CD8-positive, alpha-beta memory T cell (primary cell): ENCODE measurements at places on chromosomes 16 and 17. TPM values are rescaled to one million over a fixed set of nuclear protein-coding genes. Genes with fewer than 3 reads are reported as not detected.

DNA sequence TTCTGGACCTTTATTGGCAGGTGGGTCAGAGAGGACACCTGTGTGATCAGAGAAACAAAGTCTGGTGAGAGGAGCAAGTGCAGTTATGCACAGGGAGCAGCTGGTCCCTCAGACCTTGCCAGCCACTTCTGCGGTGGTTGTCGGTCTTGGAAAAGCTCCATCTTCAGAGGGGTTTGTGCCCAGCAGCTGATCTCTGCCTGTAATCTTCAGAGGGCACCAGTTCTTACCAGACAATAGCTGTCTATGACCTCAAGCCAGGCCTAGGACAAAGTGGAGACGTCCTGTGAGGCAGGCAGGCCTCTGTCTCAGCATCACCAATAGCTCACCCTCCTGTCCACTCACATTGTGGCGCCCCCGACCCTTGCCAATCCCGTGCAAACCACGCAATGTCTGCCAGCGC is 66.5 kb upstream of the TBX2 start:
- no peak for DNase-seq

GRCh38 chr16:683396-684070 is 601 bp downstream of the JMJD8 start:
- no peak for DNase-seq

DNA sequence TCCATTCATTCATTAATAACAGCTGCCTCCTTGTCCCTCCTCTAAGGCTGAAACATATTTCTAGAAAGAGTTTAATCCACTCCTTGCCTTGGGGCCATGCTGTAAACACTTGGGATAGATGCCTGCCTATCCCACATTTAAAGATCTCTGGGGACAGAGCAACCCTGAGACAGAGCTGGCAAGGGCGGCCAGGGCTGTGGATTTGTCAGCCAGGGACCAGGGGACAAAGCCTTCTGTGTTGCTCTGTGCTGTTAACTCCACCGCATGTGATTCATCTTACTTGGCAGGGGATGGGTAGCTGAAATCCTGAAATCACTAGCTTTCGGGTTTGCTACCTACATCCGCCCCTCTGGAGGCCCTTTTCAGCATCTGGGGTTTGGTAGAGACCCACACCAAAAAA is 392.9 kb downstream of the SLC39A11 start:
- no peak for DNase-seq

GRCh38 chr17:6675201-6675825 is 23.8 kb downstream of the C17orf100 start:
- no peak for DNase-seq

Gene VASN
- 0.31 TPM for total RNA-seq

Gene NPIPA8
- total RNA-seq, result 12.5 TPM
